CD4-positive, alpha-beta T cell treated with Interleukin-2 at 100 ng/mL for 4 hours (primary cell): ENCODE measurements at places on chromosomes 3 and 15.

GRCh38 chr3:186004209-186004608, 66.4 kb upstream of the TRA2B start:
- no peak for DNase-seq

DNA sequence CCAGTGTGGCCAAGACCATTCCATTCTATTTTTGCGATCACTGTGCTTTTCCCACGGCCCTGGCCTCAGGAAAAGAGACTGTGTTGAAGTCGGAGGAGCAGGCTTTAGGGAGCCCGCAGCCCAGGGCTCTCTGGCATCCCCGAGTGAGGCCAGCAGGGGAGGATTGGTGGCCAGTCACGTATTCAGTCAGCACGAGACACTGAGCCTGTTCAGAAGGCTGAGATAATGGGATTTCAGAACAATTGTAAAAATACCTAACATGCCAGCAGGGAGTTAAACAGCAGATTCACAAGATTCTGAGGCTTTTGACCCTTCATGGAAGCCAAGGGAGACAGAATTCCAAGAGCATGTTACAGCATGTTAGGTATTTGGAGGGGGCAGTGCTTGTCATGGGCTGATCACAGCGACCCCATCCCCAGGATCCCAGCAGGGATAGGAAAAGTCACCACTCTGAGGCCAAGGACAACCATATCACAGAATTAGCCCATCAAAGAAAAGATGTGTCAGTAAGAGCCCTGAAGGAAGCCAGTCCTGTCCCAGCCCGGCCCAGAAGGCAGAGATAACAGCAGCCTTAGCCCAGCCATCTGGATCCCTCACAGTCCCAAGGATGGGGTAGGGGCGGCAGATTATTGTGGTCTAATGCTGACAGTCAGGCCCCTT, 40.6 kb downstream of the AMOTL2 start:
- DNase-seq = no peak

- DNase-seq = no peak
These were observed 40.9 kb downstream of the IRAK2 start for GRCh38 chr3:10205451-10206165.

DNA sequence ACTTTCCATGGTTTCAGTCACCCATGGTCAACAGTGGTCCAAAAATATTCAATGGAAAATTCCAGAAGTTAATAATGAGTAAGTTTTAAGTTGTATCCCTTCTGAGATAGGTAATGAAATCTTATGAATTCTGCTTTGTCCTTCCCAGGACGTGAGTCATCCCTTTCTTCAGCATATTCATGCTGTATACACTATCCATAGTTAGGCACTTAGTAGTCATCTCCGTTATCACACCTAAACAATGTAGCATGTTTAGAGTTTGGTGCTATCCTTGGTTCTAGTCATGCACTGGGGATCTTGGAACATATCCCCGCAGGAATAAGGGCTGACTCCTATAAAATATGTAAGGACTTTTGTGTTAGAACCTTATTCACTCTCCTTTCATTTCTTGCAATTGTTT, 153.2 kb downstream of the UNC13C start:
- no peak for DNase-seq

DNA sequence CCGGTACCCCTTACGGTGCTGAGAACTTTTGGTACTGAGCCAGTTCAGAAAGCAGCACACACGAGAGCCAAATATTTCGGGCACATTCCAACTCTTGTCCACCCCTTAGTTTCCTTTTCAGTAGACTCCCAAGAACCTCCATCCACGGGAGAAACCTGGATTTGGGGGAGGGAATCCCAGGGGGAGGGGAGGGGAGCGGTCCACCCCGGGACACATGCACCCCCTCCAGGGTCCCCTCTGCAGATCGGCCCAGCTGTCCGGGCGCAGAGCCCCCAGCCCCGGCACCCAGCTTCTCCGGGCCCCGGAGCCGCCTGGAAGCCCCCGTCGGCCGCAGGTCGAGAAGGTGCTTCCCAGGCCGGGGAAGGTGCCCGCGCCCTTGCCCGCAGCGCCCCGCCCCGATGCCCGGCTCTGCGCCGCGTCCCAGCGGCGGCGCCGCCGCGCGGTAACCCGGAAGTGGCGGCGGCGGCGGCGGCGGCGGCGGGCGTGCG, 455 bp upstream of the ABHD17C start:
- DNase-seq = peak; percentile 8

DNA sequence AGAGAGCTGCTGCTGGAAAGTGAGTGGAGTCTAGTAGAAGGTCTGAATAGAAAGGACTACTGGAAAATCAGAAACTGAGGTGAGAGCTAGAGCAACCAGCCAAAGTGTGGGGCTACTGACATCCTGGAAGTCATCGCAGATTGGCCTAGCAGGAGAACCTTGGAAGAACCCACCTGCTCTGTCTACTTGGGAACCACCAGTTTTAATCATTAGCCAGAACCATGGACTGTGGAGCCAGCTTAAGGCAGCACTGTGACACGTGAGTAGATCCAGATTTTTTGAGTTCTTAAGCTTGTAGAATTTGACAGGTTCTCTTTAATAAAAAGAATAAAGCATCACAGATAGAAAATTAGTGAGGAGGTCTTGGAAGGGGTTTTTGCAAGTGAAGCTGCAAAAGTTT, 179.1 kb upstream of the PEX5L start:
- DNase-seq = no peak

GRCh38 chr15:68972201-68973065, 42.1 kb upstream of the NOX5 start:
- DNase-seq = no peak

DNA sequence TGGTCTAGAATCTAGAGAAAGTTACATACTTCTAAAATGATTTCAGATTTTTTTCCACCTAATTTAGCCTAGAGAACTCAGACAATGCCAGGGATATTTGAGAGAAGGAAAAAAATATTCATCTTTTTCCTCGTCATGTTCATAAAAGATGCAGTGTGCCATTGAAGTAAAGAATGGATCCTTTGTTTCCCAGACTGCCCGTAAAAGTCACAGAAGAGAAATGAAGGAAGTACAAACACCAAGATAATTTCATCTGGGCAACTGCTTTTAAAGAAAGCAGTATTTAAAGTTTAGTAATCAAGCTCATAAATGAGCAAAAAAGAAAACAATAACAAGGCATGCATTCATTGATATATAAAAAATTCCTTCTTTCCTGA, 47.2 kb downstream of the TTC23 start:
- no peak for DNase-seq

GRCh38 chr3:18438586-18438985, 13.4 kb upstream of the SATB1 start:
- peak; percentile 65 for DNase-seq

DNA sequence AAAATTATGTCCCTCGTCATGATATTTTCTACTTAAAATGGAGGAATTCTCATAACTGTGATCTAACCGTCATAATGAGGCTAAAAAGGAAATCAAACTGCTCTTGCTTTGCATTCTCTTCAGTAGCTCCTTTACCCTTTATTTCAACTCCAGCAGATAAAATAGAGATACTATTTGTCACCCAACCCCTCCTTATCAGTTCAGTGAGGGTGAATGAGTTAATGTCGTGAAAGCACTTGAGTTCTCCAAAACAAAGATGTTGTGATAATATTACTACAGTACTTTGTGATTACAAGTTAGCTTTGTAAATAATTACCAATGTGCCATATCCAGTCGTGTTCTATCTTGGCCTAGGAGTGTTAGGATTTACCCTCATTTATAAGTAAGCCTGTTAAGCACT, 63.4 kb upstream of the ANKRD28 start:
- DNase-seq = no peak

GRCh38 chr3:193743702-193744047, 150.7 kb downstream of the OPA1 start:
- no peak for DNase-seq

- DNase-seq = no peak
These were observed 2.3 kb upstream of the TUSC2 start for GRCh38 chr3:50330330-50330729.

DNA sequence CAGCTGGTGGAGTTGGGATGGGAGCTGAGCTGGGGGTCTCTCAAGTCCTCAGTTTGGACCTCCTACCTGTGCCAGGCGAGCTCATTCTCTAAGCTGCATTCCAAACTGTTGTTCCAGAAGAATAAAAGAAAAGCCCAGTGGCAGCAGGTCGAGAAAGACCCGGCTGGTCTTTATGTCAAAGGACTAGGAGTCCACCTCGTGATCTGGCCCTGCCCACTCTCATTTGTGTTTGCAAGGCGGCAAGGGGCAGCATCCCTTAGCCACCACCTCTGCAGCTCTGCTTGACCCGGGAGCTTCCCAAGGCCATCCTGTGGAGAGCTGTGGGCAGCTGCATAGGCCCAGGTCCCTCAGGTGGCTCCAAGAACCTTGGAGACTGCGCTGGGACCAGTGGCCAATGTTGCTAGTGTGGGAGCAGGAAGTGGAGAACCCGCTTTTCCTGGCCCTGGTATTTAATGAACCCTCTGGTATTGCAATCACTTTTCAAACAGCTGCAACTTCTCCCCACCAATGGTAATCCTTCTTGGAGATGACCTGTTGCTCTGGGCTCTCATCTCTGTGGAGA, 30.9 kb downstream of the KY start:
- no peak for DNase-seq

GRCh38 chr15:48595981-48596380, 49.5 kb downstream of the FBN1 start:
- DNase-seq = no peak

GRCh38 chr3:174488527-174488926, 370.6 kb upstream of the NAALADL2 start:
- DNase-seq = no peak

DNA sequence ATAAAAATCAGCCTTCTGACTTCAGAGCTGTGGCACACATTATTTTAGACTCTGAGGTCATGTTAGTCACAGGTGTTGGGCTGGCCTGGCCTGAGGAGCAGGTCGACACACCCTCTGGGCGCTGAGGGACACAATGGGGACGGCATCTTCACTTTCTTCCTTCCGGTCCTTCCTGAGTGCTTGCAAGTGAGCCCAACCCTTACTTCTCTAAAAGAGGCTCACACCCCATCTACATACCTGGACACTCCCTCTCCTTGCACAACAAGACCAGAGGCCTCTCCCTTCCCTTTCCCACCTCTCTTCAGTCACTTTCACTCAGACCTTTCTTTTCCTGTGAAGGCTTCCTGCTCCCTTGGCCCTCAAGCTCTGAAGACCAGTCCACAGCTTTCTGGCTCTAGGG, 85.4 kb downstream of the XXYLT1 start:
- no peak for DNase-seq

DNA sequence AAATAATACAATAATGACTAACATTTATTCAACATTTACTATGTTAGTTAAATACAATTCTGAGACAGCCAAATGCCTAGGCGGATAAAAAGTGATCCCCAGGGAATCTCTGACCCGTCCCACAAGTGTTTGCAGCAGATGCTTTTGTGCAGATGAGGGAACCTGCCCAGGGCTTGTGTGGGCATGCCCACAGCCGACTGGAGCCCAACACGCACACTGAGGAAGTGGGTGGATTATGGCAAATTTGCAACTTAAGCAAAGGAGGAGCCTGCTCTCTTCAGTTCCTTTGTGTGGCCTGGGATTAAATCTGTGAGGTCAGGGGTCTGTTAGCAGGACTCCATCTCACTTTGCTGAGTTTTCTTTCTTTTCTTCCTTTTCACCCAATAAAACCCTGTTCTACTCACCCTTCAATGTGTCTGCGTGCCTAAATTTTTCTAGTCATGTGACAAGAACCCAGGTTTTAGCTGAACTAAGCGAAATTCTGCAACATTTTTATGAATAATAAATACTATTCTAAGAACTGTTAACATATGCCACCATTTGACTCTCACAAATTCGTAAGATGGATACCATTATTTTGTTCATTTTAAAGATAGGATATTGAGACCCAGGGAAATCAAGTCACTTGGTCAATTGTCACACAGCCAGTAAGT, 13.9 kb upstream of the RTP1 start:
- no peak for DNase-seq

DNA sequence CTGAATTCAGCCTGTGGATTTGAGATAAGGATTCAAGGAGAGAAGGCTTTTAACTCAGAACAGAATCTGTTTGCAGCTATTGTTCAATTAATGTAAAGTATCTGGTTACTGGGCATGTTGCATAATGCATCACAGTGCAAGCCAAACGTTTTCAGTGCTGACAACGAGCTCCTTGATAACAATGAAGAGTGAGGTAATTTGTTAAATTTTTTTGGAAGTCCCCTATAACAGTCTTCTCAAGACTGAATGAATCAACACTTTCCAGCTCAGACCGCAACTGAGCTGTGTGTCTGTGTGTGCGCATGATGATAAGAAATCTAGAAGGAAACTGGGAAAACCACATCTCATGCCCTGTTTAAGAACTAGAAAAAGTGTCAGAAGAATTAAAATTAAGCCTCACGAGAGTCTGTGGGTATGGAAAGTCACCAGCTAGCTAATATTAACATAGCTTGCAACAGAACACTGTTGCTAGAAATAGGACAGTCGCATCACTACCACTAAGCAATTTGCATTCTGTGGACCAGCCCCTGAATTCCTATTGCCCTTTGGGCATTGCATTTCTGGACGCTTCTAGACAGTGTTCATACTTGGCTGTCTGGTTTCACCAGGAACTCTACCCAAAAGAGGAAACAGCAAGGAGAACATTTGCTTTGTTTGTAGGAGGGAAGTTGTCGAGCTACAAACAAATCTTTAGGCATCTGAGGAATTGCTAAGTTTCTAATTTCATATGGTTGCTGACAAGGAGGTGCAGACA, 43.7 kb upstream of the ATP2C1 start:
- DNase-seq = peak; percentile 38

DNA sequence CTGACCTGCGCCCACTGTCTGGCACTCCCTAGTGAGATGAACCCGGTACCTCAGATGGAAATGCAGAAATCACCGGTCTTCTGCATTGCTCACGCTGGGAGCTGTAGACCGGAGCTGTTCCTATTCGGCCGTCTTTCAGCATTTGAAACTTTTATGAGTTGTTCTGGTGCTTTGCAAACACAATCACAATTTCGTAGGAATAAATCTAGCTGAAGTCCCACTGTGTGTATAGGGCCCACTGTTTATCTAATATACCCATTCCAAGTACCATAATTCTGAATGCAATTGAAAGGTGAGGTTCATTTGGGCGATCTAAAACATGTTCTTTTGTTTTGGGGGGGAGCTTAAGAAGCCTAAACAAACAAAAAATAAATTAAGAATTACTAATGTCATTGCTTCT, 572.1 kb downstream of the FGF12 start:
- DNase-seq = no peak

- no peak for DNase-seq
These were observed 74.9 kb downstream of the SIDT1 start for GRCh38 chr3:113607219-113607596.

DNA sequence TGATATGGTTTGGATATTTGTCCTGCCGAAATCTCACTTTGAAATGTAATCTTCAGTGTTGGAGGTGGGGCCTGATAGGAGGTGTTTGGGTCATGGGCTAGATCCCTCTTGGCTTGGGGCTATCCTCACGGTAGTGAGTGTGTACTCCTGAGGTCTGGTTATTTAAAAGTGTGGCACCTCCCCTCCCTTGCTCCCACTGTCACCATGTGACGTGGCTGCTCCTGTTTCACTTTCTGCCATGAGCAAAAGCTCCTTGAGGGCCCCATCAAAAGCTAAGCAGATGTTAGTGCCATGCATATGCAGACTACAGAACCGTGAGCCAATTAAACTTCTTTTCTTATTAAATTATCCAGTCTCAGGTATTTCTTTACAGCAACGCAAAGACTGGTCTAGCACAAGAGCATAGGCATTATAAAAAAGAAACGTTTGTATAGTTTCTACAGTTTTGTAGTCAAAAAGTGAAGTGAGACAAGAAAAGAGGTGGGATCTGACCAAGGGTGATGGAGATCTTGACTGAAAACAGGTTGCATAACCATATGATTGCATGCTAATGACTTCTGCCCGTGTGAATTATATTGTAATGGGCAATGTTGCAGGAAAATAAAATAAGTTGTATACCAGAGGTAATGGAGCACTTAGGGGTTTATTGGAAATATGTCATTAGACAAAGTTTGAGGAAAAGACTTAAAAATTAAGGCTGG, 28.5 kb upstream of the CLASP2 start:
- no peak for DNase-seq

- DNase-seq = no peak
These were observed 33.0 kb downstream of the CCDC12 start for GRCh38 chr3:46943237-46944187.
